ENCODE measurements at places on chromosomes 2 and 18.

GRCh38 chr2:128623776-128624761, 305.4 kb upstream of the HS6ST1 start:
- no peak for DNase-seq

GRCh38 chr2:51387235-51387634, 355.3 kb upstream of the NRXN1 start:
- no peak for DNase-seq

- DNase-seq, result no peak
Observed at GRCh38 chr2:219575566-219576504, 3.7 kb downstream of the INHA start.

- no peak for DNase-seq
Observed at GRCh38 chr2:191556463-191556862, 121.5 kb upstream of the NABP1 start.

GRCh38 chr2:169464882-169465281, 14.4 kb upstream of the BBS5 start:
- no peak for DNase-seq

DNA sequence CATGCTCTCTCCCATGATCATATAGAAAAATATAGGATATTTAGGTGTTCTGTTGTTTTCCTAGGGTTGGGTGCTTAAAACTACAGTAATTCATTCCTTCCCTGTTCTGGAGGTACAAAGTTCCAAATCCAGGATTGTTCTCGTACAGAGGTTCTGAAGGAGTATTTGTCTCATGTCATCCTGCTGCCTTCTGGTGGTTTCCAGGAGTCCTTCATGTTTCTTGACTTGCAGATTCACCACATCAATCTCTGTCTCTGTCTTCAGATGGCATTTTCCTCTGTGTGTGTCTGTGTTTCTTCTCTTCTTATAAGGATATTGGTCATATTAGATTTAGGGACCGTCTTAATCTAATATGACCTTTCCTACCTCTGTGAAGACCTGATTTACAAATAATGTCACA, 397.9 kb downstream of the NYAP2 start:
- DNase-seq, result no peak

GRCh38 chr18:37577051-37577611, 11.5 kb upstream of the CELF4 start:
- no peak for DNase-seq

DNA sequence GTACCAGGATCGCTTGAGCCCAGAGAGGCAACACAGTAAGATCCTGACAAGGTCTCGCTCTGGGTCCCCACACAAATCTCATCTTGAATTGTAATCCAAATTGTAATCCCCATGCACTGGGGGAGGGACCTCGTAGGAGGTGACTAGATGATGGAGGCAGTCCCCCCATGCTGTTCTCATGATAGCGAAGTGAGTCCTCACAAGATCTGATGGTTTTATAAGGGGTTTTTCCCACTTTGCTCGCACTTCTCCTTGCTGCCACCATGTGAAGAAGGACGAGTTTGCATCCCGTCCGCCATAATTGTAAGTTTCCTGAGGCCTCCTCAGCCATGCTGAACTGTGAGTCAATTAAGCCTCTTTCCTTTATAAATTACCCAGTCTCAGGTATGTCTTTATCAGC, 46.0 kb upstream of the SERTAD2 start:
- DNase-seq, result no peak

DNA sequence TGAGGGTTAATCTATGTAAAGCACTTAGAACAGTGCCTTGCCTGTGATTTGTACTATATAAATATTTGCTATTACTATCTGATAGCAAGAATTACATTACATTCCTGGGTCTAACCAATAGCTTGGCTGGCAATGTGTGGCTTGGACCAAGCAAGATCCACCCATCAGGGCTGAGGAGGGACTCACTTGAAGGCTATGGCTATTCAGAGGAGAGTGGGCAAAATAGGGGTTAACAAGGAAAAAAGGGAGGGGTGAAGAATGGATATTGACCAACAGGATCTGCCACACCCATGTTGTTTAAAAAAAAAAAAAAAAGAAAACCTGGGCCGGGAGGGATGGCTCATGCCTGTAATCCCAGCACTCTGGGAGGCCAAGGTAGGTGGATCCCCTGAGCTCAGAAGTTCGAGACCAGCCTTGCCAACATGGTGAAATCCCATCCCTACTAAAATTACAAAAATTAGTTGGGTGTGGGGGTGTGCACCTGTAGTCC, 20.0 kb upstream of the TMBIM1 start:
- DNase-seq, result no peak

DNA sequence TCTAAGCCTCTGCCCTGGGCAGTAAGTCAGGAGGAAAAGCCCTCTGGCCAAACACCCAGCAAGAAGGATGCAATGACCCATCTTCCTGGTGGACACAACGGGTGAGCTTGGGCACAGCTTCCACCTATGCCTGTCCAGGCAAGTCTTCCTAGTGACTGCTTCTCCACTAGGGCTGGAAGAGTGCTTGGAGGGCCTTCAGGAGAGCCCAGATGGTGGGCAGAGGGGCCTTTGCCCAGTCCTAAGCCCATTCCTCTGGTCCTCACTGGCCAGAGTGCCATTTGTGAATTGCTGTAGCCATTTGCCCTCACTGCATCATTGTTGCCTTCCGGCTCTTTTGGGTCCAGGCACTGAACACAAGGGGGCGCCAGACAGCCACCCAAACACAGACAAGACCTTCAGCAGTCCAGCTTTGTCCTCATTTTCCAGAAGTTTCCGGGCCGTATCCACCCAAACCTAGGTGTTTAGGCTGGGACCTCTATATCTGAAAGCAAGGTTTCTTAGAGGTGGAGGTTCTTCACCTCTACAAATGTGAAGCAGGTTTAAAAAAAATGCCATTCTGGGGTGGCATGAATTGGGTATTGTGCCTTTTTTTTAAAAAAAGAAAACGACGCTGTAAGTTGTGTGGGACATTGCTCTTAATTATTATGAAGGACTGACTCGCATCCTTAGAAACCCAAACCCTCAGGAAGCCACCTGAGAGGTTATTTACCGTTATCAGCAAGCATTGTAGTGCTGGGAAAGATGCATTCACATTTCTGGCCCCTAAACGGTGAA, 29.5 kb downstream of the PAX8 start:
- DNase-seq, result peak; percentile 50

DNA sequence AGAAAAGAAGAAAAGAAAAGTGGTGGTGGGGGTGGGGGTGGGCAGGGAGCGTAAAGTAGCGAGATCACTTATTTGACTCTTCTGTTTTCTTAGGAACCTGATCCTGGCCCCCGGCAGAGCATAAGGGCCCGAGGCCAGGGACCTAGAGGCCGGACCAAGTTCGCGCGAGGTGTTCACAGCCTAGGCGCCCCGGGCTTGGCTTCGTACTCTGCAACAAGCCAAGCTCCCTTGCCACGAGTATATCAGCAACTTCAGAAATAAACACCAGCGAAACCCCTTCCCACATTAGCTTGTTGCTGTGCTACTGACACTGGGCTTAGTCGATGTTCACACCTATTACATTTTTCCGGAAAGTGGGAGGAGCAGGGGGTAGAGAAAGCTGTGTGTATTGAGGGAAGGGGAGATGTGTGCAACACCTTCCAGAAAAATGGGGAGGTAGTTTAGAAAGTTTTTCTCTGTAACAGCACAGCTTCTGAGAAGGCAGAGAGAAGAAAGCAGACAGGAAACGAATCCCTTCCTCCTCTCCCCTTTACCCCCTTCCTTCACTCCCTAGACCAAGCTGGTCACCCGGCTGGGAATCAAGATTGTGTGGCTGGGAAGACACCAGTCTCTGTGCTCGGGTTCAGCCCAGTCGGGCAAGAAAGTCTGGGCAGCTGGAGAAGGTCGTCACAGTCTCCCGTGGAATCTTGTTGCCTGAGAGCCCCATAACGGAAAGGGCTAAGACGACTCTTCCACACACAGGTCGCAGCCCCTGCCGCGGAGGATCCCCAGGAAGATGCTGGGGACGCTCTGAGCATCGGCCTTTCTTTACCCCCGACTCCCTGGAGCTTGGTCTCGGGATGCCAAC, 12.0 kb upstream of the SATB2 start:
- no peak for DNase-seq

DNA sequence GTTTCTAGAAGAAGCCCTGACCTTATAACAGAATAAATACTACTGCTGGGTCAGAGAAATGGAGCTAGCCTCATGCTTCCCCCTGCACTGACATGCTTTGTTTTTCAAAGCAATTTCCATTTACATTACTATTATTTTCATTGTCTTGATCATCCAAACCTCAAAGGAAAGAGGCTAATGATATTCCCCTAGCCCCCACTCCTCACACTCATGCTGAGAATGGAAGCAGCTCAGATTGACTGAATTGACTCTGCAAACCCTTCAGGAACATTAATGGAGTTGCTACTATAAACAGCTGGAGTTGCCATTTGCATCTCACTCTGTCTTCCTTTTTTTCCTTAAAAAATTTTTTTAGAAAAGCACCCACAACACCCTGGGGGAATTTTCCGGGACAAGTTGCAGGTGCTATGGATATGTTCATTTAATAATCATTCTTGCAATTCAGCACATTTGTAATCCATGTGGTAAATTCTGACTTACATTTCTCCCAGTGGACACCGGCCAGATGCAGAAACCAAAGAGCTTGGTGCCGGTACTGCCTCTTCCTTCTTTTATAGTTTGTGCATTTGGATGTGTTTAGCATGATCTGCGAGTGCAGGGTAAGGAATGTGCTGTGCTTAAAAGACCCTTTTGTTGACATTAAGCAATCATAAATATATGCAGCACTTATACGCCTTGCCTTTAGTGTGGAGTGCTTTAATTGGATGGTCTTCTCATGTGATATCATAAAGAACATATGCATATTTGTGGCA, 103.3 kb upstream of the OSR1 start:
- no peak for DNase-seq

DNA sequence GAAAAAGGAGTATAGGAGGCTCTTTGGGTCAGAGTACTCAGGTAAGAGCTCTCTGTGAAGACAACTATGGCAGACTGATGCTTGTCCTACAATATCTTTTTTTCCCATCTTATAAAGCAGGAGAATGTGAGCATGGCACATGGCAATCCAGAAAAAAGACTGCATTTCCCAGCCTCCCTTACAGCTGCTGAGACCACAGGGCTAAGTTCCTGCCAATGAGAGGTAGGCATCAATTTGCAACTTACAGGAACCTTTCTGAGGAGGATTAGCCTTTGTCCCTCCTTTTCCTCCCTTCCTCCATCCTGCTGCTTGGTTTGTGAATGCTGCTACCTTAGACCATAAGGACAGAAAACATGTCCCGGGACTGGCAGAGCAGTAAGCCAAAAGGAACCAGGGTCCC, 37.8 kb upstream of the ST8SIA5 start:
- DNase-seq, result no peak

DNA sequence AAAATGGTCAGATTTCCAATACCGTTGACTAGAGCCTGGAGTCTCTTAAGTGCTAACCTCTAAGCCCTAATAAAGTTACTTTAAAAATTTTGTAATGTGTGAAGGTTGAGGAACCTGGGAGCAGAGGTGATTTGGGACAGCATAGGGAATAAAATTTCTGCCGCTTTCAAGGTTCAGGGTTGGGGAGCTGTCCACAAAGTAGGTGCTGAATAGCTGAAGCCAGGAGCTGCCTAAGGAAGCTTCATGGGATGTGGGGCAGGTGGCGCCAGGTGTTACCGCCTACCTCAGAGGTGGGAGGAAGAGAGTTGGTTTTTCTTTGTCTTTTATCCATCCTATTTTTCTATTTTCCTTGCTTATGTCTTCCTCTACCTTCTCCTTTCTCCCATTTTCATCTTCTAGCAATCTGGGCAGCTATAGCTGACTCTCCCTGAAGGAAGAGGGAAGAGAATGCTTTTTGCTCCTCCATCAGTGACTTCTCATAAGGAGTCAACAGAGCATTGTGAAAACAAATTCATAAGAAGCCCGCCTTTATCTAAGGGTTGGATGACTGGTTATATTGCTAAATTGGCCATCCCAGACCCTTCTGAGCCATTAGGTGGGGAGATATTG, 178.7 kb downstream of the CLIP4 start:
- DNase-seq, result no peak

- DNase-seq, result no peak
Observed at GRCh38 chr2:219252570-219252899, 508 bp upstream of the TUBA4B start.

Data from stimulated activated CD8-positive, alpha-beta memory T cell treated with anti-CD3 and anti-CD28 coated beads, Interleukin-15, amount 100 ng/mL, for 24 hours (primary cell).